ENCODE measurements at places on chromosomes 7 and 10.

DNA sequence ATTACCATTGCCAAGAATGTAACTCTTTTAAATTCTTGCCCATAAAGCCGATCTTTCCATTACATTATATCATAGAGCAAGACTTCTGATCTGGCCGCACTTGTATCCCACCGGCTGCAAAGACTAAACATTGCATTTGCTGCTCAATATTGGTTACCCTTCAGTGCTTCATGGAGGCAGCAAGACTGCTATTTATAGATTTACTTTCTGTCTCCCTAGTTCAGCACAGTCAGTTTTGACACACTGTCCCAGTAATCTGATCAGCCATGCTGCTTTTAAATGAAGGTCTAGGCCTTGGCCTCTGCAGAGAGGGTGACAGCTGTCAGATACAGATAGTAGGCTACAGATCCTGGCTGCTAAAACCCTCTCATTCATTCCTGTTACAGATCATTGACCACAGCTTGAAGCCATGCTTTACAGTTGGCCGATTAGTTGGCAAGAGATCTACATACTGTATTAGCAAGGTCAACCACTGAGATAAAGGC, 562.6 kb upstream of the GALNT17 start:
- no peak for DNase-seq

DNA sequence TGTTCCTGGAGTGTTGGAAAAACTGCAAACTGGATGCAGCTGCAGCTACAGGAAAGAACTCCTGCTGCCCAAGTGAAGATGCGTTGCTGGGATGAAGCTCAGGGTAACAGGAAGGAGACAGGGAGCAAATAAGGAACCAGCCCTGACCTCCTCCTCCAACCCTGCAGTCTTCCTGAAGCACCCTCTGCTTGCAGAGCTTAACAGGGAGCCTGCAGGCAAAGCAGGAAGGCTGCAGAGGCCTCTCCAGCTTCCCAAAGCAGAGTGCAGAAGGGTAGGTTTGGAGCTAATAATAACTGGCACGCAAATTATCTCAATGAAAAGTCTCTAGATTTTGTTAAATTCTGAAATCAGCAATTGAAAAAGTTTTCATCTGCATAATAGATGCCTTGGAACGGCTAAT, 92.5 kb downstream of the SORCS1 start:
- no peak for DNase-seq

GRCh38 chr7:38409531-38409930, 136.1 kb upstream of the TARP start:
- DNase-seq = no peak

DNA sequence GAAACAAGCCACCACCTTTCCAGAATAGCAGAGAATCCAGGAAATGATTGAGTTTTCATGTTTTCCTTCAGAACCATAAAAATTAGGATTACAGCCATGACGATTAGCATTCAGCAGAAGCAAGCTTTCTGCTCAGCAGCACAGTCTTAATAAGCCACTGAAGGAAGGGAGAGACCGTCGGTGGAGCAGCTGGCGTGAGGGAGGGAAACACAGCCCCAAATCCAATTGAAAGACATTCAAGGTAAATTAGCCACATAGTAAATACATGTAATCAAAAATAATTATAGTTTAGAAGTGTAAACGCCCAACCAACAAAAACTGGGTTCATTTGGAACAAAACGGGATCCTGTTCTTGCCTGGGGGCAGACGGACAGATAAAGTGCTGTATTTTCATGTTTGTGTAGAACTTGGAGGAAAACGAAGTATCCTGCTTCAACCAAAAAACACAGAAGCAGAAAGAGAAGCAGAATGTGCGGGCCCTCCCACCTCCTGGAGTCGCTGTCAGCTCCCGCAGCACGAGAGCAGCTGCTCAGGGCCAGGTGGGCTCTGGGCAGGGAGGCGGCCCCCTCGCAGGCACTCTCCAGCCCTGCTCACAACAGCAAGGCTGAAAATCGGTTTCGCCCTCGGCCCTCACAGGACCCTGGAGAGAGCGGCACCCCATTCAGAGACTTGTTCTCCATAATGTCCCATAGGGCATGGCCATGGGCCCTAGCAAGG, 84.9 kb downstream of the TCERG1L start:
- no peak for DNase-seq

DNA sequence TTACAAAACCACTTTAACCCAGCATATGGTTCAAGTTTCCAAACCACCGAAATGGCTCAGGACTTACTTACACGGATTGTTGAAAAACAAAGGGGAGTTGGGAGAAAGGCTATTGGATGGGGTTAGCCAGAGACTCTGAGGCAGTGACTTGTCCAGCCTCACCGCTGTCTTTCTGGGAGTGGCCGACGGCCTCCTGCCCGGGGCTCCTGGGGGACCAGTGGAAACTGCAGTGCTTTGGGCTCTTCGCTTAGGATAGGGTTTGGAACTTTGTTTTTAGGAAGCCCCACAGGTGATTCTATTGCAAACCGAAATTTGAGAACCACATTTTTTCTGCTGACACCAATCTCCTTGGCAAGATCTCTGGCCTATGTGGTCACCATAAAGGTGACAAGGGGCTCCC, 38.1 kb upstream of the R3HCC1L start:
- no peak for DNase-seq

- DNase-seq = no peak
Observed at GRCh38 chr10:69057261-69057950, 30.5 kb upstream of the SRGN start.

DNA sequence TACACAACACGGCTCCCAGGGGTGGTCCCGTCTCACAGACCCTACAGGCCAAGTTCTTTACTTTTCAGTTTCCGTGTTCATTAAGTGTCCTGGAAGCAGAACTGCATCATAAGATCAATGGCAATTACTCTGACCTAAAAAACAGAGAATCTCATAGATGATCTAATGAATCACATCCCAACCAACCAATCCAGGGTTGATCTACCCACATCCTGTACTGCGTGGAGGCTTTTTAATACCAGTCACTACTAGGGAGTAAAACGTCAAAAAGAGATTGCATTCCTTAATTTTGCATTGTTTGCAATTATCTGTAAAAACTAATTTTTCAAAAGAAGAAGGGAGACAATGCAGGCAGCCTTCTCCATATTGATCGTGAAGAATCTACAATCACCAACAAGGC, 72.6 kb downstream of the PARD3 start:
- DNase-seq = no peak

GRCh38 chr7:115635876-115636275, 394.7 kb downstream of the TFEC start:
- DNase-seq = no peak

DNA sequence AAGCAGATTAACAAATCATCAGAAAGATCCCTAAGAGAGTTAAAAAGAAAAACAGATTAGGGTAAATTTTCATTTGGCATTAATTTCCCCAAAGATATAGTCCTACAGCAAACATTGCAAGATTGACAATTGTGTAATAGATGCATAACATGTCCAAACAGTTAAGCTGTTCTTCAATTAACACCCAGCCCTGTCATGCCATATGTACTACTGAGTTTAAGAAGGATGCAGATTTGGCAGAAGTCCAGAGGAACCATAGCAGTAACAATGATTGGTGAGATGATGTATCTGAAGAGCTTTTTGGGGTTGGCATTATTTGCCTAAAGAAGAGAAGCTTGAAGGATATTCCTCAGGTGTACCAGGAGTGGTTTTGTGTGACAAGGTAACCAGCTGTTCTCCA, 287.6 kb downstream of the LRMDA start:
- no peak for DNase-seq

- DNase-seq = no peak
Observed at GRCh38 chr10:79335094-79335469, 12.2 kb upstream of the PPIF start.

DNA sequence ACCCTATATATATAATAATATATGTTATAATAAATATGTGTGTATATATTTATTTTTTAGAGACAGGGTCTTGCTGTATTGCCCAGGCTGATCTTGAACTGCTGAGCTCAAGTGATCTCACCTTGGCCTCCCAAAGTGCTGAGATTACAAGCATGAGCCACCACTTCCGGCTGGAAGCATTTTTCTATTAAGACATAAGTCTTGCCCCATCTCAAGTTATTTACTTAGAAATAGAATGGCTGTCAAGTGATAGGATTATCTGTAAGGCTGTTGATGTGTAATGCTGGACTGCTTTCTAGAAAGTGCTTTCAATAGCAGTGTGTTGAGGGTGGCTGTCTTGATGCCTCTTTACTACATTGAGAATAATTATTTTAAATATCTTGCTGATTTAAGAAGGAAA, 65.2 kb downstream of the ZMYND11 start:
- no peak for DNase-seq

DNA sequence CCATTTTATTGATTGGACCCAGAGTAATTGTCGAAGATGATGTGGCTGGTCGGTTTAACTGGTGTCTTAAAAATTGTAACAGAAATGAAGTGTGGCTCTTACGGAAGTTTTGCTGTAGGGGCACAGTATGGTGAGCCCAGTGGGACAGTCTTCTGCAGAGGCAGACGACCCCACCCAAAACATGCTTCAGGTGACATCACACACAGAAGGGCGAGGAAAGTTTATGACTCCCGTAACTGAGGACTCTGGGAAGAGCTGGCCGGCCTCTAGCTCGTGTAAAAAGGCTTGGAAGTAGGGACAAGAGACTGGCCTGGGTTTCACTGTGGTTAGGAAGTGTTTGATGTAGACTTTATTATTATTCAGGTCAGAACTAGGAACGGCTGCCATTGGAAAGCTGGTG, 73.3 kb downstream of the HTR5A start:
- no peak for DNase-seq

- no peak for DNase-seq
Observed at GRCh38 chr10:63466144-63466935, 563 bp upstream of the JMJD1C start.

DNA sequence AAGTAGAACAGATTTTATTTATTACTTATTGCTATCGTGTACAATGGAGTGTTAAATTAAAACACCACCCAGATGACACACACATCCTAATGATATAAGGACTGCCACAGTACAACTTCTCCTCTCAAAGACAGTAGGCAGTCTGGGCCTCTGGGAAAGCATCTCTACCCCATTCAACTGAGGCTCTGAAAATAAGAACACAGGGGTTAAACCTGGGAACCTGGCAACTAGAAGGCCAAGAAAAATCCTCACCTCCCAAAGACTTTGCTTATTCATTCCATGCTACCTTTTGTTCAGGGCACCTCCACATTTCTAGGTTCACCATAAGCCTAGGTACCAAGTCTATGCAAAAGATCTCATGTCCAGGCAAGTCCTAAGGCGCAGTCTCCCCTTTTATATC, 125.4 kb upstream of the FEZF1 start:
- DNase-seq = no peak

- DNase-seq = no peak
Observed at GRCh38 chr7:87339373-87339897, 6.0 kb upstream of the CROT start.

GRCh38 chr7:81159402-81159801, 240.6 kb upstream of the SEMA3C start:
- no peak for DNase-seq

GRCh38 chr7:142057101-142057500, 54.4 kb upstream of the MGAM2 start:
- DNase-seq = no peak

- DNase-seq = no peak
Observed at GRCh38 chr7:85287106-85287825, 100.4 kb upstream of the SEMA3D start.

- DNase-seq = no peak
Observed at GRCh38 chr7:77866370-77866769, 67.8 kb downstream of the PHTF2 start.

GRCh38 chr10:24428410-24428782, 219.5 kb downstream of the KIAA1217 start:
- no peak for DNase-seq

DNA sequence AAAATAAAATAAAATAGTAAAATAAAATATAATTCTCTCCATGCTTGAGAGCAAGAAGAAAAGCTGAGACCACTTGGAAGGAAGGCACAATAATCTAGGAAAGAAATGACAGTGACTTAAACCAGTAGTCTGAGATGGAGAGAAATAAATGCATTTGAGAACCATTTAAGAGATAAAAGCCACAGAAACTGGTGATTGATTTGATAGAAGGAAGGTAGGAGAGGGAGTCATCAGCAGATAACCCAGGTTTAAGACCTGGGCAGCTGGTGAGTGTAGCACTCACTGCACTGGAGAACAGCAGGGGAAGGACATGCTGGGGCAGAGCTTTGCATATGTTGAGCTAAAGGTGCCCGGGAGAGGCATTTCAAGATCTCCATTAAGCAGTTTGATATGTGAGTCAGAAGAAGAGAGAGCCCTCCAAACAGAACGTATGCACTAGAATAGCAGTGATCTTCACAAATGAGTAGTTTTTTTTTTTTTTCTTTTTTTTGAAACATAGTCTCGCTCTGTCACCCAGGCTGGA, 268.0 kb downstream of the DYNC1I1 start:
- DNase-seq = no peak

- DNase-seq = no peak
Observed at GRCh38 chr10:89540420-89540949, 5.1 kb upstream of the SLC16A12 start.

DNA sequence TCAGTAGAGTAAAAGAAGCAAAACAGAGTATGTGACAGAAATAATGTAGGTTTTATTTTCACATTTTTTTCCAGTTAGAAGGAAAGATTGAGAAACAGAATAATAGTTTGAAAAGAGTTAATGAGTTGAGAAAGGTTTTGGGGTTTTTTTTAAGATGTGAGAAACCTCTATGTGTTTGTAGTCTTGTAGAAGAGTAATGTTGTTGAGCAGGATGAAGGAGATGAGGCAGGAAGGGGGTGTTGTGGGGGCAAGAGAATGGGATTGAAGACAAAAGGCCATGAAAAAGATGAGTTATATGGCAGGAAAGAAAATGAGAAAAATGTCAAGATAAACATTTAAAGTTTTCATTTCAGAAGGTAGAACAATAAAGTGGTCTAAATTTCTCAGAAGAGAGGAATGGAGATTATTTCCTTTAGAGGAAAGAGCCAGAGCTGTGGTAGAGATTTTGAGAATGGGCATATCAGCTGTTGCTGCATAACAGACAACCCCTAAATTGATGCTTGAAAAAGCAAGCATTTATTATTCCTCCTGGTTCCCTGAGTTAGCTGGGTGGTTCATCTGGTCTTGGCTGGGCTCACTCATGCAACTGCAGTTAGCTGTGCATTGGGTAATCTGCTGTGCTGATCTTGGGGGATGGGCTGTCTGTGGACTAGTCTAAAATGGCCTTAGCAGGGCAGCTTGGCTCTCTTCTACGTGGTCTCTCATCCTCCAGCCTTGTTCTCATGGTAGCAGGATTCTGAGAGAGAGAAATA, 27.1 kb downstream of the PCGF5 start:
- DNase-seq = no peak

GRCh38 chr10:59668096-59668495, 41.6 kb downstream of the SLC16A9 start:
- no peak for DNase-seq
